ENCODE measurements at places on chromosomes 3 and 15.

GRCh38 chr15:25172691-25173090, 217.9 kb downstream of the SNRPN start:
- no peak for DNase-seq

DNA sequence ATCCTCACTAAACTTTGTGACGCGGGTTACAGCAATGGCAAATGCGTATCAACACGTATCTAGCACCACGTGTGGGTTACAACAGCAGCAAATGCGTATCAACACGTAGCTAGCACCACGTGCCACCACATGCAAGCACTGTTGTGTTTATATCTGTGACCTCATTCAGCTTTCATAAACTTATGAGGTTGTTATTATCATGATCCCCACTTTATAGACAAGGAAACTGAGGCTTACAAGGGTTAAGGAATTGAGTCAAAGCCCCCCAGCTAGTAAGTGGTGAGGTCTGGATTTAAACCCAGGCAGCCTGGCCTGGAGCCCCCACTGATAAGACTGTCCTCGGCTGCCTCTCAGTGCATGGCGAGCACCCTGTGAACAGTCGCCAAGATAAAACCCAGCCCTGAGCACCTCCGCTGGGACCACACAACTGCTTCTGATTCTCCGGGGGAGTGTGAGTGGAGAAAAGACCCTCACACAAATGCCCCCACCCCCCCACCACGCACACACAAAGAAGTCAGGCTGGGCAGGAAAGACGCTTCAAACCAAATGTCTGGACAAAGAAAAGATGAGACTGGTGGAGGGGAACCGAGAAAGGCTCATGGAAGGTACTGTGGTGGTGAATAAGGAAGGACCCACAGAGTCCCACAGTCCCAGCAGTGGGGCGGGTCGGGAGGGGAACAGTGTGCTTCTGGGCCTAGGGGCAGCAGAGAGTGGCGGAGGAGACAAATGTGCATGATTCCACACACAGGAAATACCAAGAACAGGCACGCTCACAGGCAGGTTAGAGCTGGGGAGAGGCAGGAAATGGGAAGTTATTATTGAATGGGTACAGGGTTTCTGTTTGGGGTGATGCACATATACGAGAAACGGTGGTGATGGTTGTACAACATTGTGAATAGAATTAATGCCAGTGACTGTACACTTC, 173.4 kb downstream of the XXYLT1 start:
- DNase-seq, result peak; percentile 10

- no peak for DNase-seq
These were observed 105.4 kb downstream of the PTPRG start for GRCh38 chr3:61666615-61667330.

- no peak for DNase-seq
These were observed 880 bp upstream of the ARMC8 start for GRCh38 chr3:138186221-138186620.

DNA sequence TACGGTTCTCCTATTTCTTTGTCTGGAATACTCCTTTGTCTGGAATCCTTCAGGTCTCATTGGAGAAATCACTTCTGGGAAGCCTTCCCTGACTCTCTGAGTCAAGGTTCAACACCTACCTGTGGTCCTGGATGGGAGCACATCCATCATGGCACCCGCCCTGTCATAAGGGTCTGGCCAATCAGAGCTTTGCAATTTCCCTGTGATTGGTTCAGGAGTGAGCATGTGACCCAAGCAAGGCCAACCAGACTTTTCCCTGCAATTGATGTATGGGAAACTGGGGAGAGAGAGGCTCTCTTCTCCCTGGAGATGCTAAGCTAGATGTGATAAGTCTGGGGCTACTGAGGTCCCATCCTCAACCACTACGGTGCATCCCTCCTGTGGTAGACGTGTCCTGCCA, 8.1 kb downstream of the FAM3D start:
- no peak for DNase-seq

DNA sequence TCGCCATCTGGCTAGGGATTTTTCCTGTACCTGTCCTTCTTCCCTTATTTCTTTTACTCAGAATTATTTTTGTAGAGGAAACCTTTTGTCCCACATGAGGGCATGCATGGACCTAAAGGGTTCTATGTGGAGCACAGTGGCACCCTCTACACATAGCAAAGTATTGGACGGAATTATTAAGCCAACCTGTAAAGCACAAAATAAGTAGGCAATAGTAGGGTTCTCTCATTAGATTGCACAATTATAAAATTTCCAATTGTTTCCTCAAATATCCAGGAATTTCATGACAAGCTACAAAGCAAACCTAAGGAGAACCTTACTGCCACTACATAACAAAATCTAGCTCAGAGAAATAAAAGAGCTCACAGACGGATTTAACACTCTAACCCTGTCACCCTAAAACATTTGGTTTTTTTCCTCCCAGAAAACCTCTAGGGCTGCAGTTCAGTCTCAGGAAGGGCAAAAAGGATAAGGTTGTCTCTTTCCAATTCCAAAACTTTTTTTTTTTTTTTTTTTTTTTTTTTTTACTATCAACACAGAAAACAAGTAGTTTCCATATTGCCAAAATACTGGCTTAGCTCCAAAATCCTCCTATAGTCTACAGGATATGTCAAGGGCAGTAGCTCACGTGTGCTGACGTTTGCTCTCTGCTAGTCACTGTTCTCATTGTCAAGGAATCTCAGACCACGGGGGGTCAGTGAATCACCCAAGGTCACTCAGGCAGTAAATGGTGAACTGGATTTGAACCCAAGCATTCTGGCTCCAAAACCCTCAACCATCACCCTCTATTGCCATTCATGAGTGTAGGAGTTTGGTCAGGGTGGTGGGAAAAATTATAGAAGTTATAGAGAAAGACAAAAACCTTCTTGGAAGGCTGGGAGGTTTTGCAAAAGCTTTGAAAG, 52.3 kb downstream of the NCEH1 start:
- DNase-seq, result no peak

GRCh38 chr15:83127547-83128150, 20.2 kb downstream of the TM6SF1 start:
- no peak for DNase-seq

GRCh38 chr15:57962887-57963286, 102.6 kb downstream of the ALDH1A2 start:
- DNase-seq, result no peak

DNA sequence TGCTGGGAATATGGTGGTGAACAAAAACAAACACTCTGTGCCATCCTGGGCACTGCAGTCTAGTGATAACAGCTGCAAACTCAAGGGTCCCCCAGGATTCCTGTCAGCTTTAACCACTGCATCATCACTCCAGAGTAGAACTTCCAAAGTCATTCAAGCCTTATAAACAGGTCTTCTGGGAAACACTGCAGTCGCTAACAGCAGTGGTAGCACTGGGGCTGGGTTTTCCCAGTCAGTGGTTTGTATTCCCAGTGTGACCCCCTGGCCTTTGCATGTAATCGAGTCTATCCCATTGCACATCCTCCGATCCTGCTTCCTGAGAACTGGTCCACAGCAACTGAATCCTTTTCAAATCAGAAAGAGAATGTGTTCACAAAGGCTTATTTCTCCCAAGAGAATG, 623.5 kb downstream of the EDEM1 start:
- no peak for DNase-seq

DNA sequence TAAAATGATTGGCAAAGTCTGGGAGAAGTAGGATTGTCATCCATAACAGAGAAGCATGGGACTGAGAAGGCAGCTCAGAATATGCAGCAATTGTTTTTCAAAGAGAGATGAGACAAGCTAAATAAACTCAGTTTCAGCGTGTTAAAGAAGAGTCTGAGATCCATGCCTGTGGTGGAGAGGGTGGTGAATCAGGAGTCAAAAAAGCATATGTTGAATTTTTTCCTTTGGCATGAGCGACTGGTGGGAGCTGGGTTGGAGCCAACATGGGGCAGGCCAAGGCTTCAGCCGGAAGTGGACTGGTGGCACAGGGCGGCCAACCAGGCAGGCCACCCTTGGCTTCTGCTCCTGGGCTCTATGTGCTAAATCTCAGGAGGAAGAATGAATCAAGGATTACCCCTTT, 102.0 kb downstream of the SST start:
- DNase-seq, result no peak

- DNase-seq, result no peak
These were observed 28.6 kb upstream of the UMPS start for GRCh38 chr3:124701687-124702086.
